Skin of body (tissue), 3 donors: ENCODE measurements at places on chromosomes 16 and 17.

GRCh38 chr16:30758988-30759491, 2.8 kb downstream of the CFAP119 start:
- no peak for DNase-seq

- DNase-seq: no peak
Observed at GRCh38 chr16:47079860-47080259, 63.9 kb downstream of the NETO2 start.

DNA sequence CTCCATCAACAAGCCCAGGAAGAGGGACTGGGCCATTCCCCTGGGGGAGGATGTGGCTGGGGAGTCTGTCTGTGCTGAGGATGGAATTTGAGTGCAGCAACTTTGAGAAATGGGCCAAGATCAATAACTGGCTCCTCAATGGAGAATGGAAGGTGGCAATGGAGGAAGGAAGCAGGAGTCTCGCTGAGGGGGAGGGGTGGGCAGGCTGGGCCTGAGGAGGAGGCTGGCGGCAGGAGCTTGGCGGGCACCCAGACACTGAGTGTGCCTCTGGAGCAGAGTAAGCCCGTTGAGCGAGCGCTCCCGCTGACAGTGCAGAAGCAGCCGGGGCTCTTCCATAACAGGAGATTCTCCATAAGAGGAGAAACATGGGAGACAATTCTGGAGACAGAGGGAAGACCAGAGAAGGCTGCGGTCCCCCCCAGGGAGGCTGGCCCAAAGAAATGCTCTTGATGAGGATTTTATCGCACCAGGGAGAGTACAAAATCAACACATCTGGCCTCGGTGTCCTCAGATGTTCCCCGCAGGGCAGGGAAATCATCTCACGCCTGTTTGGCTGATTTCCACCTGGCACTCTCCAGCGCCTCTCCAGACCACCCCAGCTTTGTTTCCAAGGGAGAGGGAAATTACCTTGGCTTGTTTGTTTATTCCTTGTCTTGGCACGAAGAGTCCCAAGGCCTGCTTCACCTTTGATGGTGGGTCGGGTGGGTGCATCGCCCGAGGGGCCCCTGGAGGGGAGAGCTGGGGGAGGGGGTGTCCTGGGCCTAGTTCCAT, 2.8 kb upstream of the MMP15 start:
- DNase-seq: no peak

- no peak for DNase-seq
Observed at GRCh38 chr17:74383141-74383540, 15.8 kb downstream of the GPR142 start.

DNA sequence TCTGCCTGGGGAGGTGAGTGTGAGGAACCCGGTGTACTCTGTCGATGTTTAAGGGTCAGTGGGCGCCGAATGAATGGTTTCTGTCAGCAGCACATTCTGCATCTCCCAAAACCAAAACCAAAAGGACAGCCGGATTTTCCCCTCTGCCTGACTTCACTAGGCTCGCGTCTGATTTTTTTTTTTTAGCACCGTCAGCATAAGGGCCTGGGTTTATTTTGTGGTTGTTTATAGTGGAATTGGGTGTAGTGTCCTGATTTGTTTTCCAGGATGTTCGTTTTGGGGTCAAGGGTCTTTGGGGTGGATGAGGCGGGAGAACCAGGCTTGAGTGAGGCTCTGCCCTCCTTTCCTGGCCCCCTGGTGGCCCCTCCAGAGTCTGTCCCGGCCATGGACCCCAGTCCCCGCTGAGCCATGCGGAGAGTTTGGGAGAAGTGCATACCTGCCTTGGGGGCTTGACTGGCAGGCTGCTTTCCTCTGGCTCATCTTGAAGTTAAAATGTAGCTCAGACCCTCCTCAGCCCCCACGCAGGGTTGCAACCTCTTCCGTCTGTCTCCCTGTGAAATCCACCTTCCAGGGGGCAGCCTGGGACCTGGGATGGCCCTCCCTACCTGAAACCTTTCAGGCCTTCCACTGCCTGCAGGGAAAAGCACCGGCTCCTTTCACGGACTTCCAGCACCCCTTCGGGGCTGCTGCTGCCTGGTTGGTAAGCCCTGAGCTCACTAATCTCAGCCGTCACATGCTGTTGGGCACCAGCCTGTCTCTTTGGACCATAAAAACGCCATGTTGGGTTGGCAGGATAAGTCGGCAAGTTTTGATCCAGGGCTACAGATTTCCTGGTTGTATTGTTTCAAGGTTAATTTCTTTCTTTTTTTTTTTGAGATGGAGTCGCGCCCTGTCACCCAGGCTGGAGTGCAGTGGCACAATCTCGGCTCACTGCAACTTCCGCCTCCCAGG, 60.2 kb downstream of the JPH3 start:
- DNase-seq: no peak

GRCh38 chr16:55326261-55327092, 2.5 kb downstream of the IRX6 start:
- no peak for DNase-seq

DNA sequence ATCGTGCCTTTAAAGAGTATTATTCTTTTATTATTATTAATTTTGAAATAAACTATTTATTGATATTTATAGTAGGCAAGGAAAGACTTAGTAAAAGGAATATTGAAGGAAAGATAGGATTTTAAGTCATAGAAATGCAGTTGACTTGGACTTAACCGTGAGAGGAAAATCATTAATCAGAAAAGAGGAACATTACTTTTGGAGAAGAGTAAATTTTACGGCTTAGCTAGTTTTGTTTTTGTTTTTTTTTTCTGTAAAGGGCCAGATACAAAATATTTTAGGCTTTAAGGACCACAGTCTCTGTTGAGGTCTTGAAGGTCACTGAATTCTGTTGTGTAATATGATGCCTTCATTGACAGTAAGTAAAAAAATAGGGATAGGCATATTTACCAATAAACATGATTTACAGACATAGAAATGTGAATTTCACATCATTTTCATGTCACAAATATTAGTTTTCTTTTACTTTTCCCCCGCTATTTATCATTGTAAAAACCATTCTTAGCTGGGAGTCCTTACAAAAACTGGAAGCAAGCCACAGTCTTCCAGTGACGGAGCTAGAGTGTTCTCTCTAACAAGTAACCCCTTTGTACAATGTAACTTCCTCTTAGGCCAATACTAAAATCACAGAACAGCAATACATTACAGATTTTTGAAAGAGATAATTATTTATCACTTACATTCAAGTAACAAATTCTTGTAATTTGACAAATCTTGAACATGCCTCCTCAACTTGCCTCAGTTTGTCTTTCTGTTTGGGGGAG, 2.3 kb upstream of the KCNJ16 start:
- no peak for DNase-seq

DNA sequence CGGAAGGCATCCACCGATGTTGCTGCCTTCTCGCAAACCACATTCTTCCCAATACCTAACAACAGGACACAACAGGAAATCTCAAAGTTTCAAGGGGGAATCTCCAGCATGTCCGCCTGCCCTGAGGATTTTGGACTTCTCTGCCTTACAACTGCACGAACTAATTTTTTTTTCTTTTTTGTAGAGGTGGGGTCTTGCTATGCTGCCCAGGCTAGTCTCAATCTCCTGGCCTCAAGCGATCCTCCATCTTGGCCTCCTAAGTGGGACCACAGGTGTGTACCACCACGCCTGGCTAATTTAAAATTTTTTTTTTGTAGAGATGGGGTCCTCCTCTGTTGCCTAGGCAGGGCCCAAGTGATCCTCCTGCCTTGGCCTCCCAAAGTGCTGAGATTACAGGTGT, 9.4 kb downstream of the C16orf86 start:
- DNase-seq: no peak

DNA sequence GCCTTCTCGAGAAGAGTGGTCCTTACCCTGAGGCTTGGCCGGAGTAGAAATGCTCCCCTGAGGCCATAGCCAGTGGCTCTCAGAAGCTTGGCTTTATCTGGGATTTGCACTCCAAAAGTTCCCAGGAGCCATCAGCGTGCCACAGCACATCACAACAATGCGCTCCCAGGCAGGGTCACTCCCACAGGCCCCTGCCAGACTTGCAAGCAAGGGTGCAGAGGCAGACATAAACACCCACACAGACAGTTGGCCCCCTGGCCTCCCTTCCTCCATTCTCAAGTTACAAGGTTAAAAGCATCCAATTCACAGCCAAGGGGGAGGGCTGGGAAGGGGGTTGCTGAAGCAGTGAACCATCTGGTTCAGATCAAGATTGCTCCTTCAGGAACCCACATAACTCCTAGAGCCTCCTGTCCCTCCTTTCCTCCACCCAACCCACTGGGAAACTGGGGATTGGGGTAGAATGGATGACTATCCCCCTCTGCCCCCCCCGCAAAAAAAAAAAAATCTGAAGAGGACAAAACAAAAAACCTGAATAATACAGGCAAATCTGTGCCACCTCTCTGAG, 1.8 kb downstream of the ST3GAL2 start:
- DNase-seq: peak; percentile 70

GRCh38 chr17:18144855-18145254, 36.3 kb downstream of the MYO15A start:
- no peak for DNase-seq

DNA sequence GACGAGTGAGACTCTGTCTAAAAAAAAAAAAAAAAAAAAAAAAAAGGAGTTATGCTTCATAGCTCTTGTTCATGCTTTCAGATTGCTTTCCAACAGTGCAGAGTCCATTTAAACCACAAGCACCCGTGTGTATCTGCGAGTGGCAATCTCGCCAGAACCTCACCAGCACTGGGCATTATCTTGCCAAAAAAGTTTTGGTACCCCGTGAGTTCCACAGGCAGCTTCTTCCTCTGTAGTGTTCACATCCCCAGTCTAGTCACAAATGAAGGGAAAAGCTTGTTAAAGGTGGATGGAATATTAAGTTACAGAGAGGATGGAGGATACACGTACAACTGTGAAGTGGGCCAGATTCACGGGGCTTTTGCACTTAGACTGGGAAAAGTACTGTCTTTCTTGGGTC, 33.5 kb downstream of the WSB1 start:
- no peak for DNase-seq

GRCh38 chr17:41492351-41492750, 2.6 kb upstream of the KRT36 start:
- no peak for DNase-seq

GRCh38 chr17:83036193-83036592, 43.2 kb upstream of the METRNL start:
- no peak for DNase-seq

- DNase-seq: no peak
Observed at GRCh38 chr16:79716645-79717332, 116.3 kb upstream of the MAF start.

GRCh38 chr17:3809135-3809534, 8.1 kb upstream of the ITGAE start:
- no peak for DNase-seq

- no peak for DNase-seq
Observed at GRCh38 chr16:87380881-87381280, 2.7 kb downstream of the FBXO31 start.

DNA sequence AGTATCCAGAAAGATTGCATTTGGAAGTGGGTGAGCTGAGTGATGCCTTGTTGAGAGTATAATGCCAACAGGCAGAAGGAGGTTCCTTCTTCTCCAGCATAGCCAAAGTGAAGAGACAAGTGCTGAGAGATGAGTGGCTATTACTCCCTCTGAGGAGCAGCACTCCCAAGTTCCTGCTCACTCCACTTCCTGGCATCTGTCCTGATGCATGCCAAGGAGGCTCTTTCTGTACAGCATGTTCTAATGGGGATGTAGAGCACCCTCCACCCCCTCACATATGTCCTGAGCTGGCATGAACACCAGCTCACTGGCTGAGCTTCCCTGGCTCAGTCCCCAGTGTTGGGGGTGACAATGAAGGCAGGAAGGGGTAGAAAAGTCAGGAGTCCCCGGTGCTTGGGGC, 44.2 kb upstream of the DNAH9 start:
- no peak for DNase-seq

- DNase-seq: no peak
Observed at GRCh38 chr17:27502526-27503324, 46.5 kb downstream of the KSR1 start.

GRCh38 chr17:382644-383533, 30.3 kb upstream of the RPH3AL start:
- DNase-seq: peak; percentile 56
